Caco-2 (cell line): ENCODE measurements at places on chromosomes 4 and X.

DNA sequence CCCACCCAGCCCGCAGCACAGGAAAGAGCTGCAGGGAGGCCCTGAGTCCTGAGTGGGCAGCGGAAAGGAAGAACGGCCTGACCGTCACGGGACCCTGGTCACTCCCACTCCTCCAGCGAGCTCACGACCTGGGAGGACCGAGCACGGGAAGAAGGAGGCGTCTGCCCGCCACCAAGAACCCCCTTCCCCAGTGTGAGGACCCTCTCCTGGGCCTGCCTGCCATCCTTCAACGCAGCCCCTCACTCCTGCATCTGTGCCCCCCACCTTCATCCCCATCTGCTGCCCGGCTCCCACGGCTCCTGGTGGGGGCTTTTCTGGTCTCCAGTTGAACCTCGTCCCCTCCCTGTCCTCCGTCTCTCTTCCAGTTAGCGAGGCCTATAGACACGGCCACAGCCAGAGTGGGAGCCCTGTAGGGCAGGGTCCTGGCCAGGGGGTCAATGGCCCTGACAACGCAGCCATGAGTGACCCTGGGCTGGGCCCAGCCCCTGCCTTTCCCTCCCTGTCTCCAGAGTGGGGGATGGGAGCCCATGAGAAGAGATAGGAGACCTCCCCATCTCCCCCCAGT is 41.3 kb upstream of the MXD4 start:
- DNase-seq: no peak

- DNase-seq: no peak
These were observed 4.2 kb downstream of the LETM1 start for GRCh38 chr4:1851575-1852410.

DNA sequence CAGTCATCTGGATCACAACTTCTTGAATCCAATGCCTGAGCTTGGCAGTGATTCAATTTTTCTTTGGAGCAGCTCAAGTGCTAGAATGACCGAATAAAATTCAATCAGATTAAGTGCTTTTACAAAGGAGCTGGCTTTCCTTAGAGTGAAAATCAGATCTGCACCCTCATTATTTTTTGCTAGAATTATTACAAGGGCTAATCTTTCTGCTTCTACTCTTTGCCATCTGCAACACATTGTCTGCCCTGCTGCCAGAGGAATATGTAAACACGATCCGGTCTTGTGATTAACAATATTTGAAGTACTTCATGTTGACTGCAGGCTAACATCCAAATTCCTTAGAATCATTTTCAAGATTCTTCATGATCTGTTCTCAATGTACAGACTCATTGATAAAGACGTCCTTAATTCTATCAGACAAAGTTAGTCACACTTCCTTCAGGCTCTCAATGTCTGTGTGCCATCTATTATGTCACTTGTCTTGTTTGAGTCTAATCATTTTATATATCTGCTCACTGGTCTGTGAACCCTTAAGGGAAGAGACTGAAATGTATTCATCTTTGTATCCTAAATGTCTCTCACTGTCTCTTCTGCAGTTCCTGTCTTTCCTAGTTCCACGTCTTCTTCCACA is 531.2 kb downstream of the GALNTL6 start:
- DNase-seq: no peak

DNA sequence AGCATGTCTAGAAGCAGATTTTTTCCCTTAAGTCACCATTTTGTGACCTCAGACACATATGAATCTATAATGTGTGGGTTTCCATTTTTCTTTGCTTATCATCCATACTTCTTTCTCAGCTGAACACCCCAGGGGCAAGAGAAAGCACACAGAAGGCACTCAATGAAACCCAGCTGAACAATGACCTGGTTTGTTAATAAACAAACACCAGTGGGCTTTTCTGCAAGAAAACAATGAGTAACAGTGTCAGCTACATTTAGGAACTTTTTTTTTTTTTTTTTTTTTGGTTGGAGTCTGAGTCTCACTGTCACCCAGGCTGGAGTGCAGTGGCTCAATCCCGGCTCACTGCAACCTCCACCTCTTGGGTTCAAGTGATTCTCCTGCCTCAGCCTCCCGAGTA is 40.7 kb upstream of the KLF3 start:
- DNase-seq: no peak

DNA sequence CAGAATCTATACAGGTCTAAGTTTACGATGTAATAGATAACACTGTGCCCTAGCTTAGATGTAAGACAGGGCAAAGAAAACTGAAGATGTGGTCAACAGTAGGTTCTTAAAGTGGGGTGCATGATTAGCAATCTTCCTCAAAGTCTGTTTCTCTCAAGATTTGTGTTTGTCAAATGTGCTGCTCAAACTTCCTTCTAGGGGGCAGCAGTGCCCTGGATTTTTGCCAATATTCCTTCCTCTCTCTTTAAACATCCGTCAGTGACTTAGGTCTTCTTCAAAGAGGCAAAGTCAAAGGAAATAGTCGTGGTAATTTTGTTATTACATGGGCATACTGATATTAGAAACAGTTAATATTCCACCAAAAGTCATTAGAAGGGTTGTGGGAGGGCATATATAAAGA is 4.2 kb upstream of the PDHA2 start:
- no peak for DNase-seq

- DNase-seq: no peak
These were observed 196.3 kb upstream of the ANXA3 start for GRCh38 chr4:78355306-78355705.

GRCh38 chrX:152573866-152574265 is 63.8 kb upstream of the GABRQ start:
- no peak for DNase-seq

DNA sequence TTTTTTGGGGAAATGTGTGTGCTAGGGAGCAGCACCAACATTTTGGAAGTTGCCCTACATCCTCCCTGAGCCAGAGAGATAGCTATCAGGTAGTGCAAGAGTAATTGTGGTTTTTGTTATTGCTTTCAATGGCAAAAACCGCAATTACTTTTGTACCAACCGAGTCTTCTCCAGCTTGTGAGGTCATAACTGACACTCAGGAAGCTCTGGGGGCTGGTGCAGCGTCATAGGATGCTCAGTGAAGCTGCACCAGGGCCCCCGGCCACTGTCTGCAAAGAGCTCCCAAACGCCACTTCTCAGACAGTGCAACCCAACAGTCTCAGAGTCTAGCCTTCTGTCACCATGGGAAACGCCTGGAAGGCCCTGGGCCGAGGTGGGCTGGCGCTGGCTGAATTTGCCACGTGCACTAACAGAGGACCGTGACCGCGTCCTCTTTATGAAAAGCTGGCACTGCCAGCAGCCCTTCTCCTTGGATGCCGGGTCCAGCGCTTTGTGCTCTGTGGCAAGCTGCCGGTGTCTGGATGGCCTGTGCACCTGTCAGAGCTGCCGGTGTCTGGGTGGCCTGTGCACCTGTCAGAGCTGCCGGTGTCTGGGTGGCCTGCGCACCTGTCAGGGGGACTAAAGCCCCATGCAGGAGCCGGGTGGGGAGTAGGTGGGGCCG is 19.4 kb downstream of the SH3TC1 start:
- DNase-seq: no peak

- DNase-seq: no peak
These were observed 828.9 kb downstream of the GLUD2 start for GRCh38 chrX:121876305-121876704.

- DNase-seq: no peak
These were observed 302.4 kb upstream of the PRPS2 start for GRCh38 chrX:12488771-12489170.

DNA sequence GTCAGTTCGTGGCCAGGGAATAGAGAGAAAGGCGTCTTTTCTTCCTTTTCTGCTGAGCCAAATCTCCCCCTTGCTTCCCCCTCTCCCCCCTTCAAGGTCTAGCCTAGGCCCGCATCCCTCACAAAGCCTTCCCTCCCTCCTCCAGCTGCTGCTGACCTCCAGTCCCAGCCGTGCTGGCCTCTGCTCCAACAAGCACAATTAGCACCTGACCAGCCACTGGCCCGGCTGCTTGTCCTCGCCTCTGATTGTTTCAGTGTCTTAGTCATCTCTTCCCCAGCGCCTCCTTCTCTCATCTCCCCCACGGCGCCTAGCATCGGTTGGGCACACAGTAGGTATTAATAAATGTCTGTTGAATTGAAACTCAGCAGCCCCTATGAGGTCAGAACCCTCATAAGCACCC is 4.2 kb downstream of the ELF4 start:
- DNase-seq: no peak

DNA sequence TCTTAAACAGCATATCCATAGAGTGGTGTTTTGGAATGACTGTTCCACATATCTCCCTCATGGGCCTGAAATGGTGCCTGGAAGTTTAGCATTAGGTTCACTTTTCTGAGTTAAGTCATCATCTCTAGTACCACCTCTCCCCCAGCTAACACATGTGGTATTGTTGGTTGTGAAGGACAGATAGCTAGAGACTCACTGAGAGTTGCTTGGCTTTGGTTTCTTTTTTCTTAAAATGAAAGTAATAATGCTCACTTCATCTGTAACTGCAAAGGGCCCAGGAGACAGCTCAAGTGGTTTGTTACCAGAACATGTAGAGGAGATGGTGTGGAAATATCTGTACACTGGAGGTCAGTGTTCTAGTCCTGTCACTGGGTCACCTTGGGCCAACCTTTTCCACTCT is 90.9 kb downstream of the EFNB1 start:
- no peak for DNase-seq

- DNase-seq: no peak
These were observed 452.3 kb upstream of the ACTRT1 start for GRCh38 chrX:128504496-128504895.

DNA sequence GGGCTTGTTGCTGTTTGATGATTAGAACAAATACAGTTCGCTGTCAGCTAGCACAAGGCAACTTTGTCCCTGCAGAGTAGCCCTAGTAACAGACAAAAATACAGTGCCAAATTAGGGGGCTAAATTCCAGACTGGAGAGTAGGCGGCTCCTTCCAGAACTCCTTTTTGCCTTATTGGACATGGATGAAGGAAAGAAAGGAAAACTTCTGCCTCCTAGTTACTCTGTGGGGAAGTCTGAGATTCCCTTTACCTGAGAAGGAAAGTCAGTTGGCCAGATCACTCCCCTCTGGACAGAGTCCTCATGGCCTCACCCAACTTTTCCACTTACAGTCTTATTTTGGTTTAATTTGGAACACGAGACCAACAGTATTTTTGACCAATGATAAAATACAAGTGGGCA is 140.5 kb upstream of the ADAMTS3 start:
- DNase-seq: no peak

GRCh38 chr4:114420069-114420468 is 178.5 kb upstream of the UGT8 start:
- DNase-seq: no peak

GRCh38 chrX:136030303-136031191 is 45.3 kb downstream of the SLC9A6 start:
- DNase-seq: no peak

GRCh38 chr4:127732623-127733328 is 2.6 kb downstream of the SLC25A31 start:
- peak; percentile 31 for DNase-seq

- DNase-seq: no peak
These were observed 335.1 kb downstream of the ANK2 start for GRCh38 chr4:113384600-113384999.

DNA sequence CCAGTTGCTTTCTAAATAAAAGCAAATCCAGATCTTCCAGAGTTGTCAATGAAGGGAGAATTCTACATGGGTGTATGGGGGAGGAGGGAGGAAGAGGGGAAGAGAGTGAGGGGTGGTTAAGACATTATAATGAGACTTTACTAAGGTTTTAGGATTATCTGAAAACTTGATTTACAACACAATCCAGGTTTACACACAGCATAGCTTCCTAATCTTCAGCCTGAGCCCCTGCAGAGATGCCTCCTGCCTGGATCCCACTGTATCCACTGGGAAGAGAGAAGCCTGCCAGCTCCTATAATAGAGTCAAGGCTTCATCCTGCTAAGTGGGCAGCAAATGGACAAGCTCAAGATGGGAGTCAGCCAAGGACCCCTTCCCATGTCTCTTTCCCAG is 85.6 kb upstream of the KIT start:
- no peak for DNase-seq

DNA sequence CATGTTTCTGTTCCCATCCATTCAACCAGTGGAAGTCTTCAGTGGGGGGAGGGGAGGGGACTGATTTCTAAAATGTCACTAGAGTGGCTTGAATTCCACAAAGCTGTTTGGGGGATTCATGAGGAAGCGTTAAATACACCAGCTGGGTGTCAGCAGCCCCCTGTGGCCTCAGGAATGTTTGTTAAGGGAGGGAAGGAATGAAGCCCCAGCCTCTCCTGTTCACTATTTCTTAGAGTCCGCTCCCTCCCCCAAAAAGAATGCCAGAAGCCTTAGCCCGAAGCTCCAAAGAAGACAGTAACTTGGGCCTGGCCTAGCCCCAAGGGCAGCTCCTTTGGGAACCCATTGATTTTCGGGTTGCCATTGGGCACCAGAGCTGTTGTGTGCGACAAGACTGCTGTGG is 3.3 kb downstream of the SHROOM2 start:
- no peak for DNase-seq

- DNase-seq: no peak
These were observed 1.1 kb upstream of the USP38 start for GRCh38 chr4:143183513-143184216.

DNA sequence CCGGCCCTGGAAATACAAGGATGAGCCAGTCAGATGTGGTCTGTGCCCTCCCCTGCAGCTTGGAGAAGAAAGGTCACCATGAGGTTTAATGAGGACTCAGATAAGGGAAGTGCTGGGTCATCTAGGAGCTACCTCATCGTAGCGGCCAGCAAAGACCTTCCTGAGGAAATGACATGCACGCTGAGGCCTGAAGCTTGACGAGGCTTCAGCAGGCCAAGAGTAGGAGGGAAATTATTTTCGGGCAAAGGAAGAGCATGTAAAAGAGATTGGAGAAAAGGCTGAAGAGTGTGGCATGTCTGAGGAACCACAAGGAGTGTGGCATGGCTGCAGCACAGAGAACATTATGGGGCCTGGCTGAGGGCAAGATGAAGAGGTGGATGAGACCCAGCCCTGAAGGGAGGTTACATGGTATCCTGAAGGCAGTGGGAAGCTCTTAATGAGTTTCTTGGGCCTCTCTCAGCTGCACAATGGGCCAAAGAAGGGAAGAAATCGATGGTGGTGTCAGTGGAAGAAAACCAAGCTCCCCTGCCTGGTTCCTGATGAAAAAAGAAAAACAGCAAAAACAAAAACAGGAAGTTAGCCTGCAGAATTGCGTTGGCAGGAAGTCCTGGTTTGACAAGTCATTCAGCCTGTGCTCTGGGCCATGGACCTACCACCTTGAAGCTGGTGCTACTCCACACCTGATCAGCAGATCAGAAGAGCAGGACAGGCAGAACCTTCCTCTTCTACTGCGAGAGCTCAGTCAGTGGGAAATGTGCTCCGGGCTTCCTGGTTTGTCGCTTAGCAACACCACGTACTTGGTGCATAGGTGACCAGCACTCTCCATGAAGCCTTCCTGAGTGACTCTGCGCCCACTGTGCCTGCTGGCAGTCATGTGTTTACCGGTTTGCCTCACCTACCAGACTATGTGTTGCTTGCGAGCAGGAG is 134.5 kb upstream of the KLF3 start:
- no peak for DNase-seq

GRCh38 chrX:70554081-70554480 is 109.4 kb downstream of the DLG3 start:
- DNase-seq: no peak

GRCh38 chrX:151419782-151420181 is 22.8 kb downstream of the VMA21 start:
- DNase-seq: no peak
